Body of pancreas (tissue), 4 donors: ENCODE measurements at places on chromosomes 16 and 17. TPM values are rescaled to one million over a fixed set of nuclear protein-coding genes. Genes with fewer than 3 reads are reported as not detected.

GRCh38 chr16:48860341-48860740 is 250.4 kb upstream of the N4BP1 start:
- no peak overlapping the region for H3K27ac ChIP-seq
- H3K36me3 ChIP-seq: no peaks in the 10 kb centered on the region
- peaks cover 5% of the 10 kb centered on the region for H3K27me3 ChIP-seq
- H3K4me3 ChIP-seq: no peak overlapping the region

- no peak overlapping the region for H3K4me3 ChIP-seq
- no peak overlapping the region for H3K27ac ChIP-seq
- peak; percentile 53 for DNase-seq
- no peaks in the 10 kb centered on the region for H3K36me3 ChIP-seq
- peaks cover 51% of the 10 kb centered on the region for H3K4me1 ChIP-seq
Observed at GRCh38 chr17:27461192-27461859, 5.1 kb downstream of the KSR1 start.

The ALOX15 gene
- total RNA-seq: not detected

The CCDC40 gene
- total RNA-seq: 2.9 TPM

The TUBB3 gene
- 2.9 TPM for total RNA-seq
